Hypothalamus (tissue), 51 donors: ENCODE measurements at places on chromosomes 13 and 19.

DNA sequence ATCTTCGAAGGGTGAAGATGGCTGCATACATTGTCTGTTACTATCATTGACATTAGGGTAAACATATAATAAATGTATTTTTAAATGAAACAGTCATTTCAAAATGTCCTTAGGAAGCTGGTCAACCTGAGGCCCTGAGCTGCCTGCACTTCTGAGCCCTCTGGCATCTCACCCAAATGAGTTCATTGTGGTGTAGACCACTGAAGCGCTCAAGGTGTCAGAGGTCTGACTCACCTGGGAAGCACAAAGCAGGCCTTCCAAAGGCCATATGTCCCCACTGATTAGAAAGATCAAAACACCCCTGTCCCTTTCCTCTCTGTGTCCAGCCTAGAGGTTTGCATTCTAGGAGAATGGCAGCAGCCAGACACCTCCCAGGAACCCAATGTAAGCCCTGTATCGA, 59.6 kb downstream of the COL4A2 start:
- DNase-seq: no peak

DNA sequence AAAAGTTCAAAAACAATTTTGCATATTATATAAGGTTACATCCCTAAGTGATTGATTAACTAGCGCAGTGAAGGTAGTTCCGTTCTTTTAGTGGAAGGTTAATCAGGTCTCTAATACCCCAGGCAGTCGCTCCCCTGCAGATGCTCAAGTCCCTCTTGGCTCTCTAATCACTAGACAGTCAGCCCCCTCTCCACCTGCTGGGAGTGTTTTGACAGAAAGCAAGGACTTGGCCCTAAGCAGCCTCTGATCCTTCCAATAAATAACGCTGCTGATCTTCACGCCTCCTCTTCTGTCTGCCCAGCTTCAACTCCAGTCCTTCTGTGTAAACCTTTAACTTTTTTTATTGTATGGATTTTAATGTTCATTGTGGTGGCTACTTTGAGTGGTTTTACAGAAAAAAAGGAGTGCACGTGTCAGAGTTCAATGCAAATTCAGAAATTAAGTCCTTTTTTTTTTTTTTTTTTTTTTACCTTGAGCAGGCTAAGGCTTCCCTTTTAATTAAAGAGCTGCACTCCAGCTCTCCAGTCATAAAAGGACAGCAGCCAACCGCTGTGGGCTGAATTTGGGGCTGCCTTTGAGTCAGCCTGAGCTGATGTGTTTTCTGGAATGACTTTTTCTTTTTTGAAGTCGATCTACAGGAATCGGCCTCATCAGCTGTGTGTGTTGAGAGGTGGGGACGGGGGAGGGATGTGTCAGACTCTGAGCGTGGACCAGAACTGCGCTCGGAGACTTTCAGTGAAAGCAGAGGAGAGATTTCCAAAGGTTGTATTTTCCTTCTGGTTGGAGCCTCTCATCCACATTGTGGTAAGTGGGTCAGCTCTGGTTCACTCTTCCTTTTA, 33.8 kb upstream of the MYO16 start:
- DNase-seq: no peak

GRCh38 chr19:35901854-35902661, at the start of gene HCST:
Gene HCST, plus strand, starts transcription at chr19:35902529. Its CDS starts 65 bp downstream, at chr19:35902594.
- DNase-seq: no peak

DNA sequence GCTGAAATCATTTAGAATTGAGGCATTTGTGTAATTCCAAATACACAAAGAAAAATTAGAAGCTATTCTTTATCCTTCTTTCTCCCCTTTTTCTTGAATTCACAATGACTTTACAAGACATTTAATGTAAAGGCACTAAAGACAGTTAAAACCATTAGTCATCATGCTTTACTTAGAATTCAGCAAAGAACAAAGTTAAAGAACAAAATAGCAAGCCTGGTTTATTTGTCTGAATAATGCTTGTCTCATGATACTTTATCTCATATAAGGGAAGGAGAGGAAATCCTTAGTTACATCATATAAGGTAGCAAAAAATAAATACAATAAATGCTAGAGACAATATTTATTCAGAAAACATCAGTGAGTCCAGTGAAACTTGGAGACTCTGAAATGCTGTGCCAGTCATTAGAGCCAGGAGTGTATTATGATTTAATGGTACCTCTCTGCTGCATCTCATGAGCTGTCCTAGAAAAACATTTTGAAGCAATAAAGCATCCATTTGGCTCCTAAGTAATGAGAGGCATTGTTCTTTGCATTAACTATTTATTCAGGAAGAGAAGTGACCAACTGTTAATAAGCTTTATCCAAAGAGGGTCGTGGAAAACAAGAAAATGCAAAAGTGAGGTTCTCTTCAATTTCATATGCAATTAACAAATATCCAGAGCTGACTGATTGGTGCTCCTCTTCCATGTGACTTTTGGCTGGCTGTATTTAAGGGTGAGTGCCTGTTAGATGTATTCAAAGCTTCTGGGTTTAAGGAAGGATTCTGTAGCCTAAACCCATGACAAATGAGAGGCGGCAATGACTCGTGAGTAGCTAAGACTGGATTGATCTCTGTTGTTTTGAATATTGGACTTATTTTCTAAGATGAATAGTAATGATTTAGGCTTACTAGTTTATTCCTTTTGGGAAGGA, 105.0 kb downstream of the DGKH start:
- DNase-seq: no peak

DNA sequence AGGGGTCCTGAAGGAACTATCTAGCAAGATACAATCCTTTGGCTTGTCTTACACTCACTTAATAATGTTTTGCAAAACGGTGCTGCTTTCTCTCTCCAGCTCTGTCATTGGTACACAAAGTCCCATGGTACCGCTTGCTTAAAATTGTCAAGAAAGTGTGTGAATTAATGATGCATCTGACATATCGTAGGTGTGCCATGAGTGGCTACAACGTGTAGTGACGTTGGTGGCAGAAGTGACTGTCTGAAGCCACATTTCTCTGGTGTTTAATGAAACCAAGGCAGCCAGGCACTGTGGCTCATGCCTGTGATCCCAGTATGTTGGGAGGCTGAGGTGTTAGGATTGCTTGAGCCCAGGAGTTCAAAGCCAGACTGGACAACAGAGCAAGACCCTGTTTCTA, 2.6 kb downstream of the HSH2D start:
- DNase-seq: no peak

GRCh38 chr13:21069561-21070004, 8.2 kb upstream of the LATS2 start:
- DNase-seq: no peak

DNA sequence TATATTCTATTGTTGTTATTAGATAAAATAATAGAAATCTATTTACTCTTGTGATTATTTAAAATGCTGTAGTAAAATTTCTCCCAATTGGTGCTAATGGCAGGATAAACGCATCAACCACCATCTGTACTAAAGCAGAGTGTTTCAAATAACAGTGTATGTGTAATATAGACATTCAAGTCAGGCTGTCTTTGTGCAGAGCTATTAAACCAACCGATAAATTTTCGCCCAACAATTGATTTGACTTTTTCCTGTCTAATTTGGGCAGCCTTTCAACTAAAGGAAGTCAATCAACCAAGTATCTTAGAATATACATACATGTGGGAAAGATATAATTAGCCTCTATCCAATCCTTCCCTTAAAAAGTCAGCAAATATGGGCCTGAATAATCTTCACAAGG, 5.8 kb downstream of the AMER2 start:
- no peak for DNase-seq
